ENCODE measurements at places on chromosomes 11 and 22. TPM values are rescaled to one million over a fixed set of nuclear protein-coding genes. Genes with fewer than 3 reads are reported as not detected.

GRCh38 chr11:11524436-11525061 is 97.3 kb downstream of the GALNT18 start:
- no peak for DNase-seq

The PRR33 gene
- total RNA-seq = 0.20 TPM

The PATE4 gene
- not detected for total RNA-seq

- DNase-seq = no peak
Observed at GRCh38 chr11:90453525-90453924, 230.7 kb upstream of the CHORDC1 start.

- DNase-seq = no peak
Observed at GRCh38 chr11:10895285-10895684, 37.4 kb upstream of the ZBED5 start.

The RBMXL2 gene
- not detected for total RNA-seq

DNA sequence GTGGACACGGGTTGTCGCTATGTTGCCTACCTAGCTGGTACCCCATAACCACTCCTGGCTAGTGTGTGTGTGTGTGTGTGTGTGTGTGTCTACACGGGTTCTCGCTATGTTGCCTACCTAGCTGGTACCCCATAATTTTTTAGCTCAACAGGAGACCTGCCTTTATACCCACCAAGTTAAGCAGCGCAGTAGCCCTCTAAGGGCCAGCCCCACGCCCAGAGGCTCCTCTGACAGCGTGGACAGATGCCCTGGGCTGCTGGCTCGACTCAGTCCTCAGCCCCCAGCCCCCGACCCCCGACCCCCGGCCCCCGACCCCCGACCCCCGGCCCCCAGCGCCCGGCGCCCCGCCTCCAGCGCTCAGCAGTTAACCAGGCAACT is 351 bp upstream of the AKIP1 start:
- DNase-seq = no peak

- DNase-seq = no peak
Observed at GRCh38 chr22:25372000-25372595, 152.7 kb downstream of the CRYBB2 start.

The FREY1 gene
- total RNA-seq = not detected

- DNase-seq = no peak
Observed at GRCh38 chr11:73914284-73914683, 36.5 kb upstream of the DNAJB13 start.

The MS4A4A gene
- total RNA-seq = 13.8 TPM

The FXYD6 gene
- total RNA-seq = 30.3 TPM

The ZDHHC5 gene
- 23.8 TPM for total RNA-seq
